ENCODE measurements at places on chromosomes 3 and 15.

DNA sequence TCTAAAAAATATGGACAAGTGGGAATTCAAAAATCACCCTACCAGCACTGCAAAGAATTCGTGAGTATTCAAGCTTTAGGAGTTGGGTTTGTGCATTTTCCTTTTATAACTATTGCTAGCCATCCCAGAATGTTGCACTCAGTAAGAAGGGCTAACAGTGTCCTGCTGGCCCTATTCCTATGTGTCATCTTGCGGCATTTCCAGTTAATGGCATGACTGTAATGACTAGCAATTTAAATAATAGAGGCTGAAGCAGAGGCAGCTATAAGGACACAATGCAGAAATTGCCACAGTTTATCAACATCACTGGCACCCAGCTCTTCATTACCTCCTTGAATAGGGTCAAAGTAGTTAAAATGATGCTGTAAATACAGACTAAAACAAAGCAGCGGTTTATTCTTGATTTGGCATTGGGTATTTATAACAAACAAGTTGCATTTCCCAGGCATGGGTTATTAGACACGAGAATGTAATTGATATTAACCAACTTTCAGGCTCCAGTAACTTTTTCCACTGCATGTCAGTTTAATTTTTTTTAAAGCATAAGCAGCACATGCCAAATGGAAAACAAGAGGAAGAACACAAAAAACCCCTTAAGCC, 177.6 kb downstream of the FHIT start:
- DNase-seq, result no peak

DNA sequence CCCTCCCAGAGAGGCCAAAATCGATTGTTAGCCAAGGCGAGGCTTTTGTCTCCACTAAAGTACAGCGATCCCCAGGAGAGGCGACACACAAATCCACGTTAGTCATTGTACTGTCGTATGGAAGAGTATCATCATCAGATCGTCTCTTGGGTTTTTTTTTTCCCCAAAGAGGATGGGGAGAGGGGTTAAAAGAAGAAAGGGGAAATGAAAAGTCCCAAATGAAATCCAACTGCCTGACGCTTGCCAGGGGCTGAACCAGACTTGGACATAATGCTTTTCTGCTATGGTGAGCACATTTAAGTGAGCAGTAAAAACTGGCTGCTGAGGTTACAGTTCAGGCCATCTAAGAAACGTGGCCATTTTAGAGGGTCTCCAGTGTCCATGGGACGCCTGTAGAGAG, 37.9 kb upstream of the CTSH start:
- DNase-seq, result no peak

DNA sequence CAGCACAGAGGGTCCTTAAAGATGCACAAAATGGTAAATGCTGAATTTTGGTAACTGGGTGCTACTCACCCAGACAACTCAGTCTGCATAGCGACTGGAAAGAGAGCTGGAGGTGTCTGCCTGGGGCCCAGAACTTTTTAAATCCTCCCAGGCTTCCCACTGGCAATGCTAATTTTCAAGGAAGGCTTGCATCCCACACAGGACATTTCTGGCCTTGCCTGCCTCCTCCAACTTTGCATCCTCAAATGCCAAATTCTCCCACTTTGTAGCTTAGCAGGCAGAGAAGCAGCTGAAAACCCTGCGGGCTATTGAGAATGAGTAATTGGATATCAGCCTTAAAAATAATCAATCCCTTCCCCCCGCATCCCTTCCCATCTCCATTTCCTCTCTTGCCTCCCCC, 656.6 kb upstream of the ADAMTS9 start:
- no peak for DNase-seq

DNA sequence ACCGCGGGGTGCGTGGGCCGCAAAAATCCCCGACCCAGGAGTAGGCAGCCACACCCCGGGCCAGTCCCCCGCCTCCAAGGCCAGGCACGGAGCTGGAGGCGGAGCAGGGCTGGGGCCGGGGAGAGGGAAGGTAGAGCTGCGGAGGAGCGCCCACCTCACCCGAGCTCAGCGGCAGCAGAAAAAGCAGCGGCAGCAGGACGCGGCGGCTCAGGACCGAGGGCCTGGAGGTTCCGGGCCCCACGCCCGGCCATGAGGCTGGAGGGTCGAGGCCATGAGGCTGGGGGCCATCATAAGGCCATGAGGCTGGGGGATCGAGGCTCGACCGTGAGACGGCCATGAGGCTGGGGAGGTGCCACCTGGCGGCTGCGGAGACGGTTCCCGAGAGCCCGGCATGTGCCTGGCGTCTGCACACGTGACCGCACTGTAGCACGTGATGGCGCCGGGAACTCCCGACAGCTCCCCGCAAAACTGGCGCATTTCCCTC, 32.9 kb upstream of the PRSS50 start:
- no peak for DNase-seq
